ENCODE measurements at places on chromosomes 13 and 19.

- DNase-seq = no peak
Observed at GRCh38 chr13:46555722-46556417, 2.9 kb downstream of the LRCH1 start.

- no peak for DNase-seq
Observed at GRCh38 chr19:11264452-11265176, 2.3 kb upstream of the DOCK6 start.

DNA sequence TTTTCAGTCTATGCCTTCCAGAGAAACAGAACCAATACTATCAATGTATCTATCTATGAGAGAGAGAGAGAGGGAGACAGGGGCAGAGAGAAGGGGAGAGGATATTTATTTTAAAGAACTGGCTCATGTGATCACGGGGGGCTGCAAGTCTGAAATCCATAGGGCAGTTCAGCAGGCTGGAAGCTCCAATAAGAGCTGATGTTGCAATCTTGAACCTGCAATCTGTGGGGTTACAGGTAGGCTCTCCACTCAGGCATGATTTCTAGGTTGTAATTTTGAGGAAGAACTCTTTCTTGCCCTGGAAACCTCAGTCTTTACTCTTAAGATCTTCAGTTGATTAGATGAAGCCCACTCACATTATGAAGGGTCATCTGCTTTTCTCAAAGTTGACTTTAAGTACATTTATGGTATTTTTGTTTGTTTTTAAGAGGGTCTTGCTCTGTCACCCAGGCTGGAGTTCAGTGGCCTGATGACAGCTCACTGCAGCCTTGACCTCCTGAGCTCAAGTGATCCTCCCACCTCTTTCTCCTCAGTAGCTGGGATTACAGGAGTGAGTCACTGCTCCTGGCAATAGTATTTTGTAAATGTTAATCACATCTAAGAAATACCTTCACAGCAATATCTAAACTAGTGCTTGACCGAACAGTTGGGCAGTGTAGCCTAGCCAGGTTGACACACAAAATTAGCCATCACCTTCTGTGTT, 376.4 kb downstream of the FGF9 start:
- DNase-seq = no peak

GRCh38 chr19:1082165-1082927, 12.8 kb downstream of the POLR2E start:
- no peak for DNase-seq

DNA sequence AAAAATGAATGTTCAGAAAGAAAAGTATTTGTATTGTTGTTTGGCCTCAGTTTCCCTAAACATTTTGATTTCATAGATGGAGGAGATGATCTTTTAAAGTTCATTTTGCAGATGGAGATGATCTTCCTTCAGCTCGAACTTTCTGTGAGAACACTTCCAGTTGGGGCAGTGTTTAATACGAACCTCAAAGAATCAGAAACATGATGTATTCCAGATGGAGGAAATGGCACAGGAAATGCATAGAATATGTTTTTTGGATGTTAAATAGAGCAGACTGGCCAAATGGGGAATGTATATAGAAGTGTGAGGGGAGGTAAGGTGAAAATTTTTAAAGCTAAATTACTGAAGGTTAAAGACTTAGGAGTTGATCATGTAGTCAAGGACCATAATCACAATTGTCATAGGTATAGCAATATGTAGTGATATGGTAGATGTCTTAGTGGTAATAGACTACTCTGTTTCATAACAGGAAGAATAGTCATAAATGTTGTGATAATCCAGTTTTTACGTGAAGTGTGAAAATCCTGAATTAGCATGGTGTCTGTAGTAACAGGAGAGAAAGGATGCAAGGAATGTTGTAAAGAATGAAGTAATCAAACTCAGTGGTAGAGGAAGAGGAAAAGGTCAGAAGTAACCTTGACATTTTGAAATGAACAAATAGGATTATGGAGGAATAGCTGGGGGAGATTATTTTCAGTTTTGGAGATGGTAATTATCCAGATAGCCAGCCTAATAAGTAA, 5.1 kb downstream of the RAP2A start:
- no peak for DNase-seq

DNA sequence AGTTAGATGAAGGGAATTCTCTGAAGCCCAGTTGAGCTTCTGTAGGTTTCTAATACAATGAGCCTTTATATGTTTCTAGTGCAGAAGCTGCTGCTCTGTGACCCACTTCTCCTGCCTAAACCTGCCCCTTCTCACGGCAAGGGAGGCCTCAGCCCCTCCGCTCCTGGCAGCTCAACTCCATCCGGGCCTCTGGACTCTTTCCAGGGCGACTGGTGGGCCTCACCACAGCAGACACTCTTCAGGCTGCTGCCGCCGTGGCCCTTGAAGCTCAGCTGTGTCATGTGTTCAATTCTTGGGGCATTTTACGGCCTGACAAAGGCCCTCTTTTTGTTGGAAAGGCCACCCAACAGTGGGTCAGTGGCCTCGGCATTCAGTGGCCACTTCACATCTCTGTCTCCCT, 10.0 kb upstream of the C19orf33 start:
- no peak for DNase-seq

GRCh38 chr13:52454459-52454819, 839 bp upstream of the CKAP2 start:
- no peak for DNase-seq

- DNase-seq = no peak
Observed at GRCh38 chr13:109645831-109646230, 140.6 kb downstream of the IRS2 start.

- DNase-seq = no peak
Observed at GRCh38 chr19:43675269-43675879, 5.4 kb upstream of the PLAUR start.

DNA sequence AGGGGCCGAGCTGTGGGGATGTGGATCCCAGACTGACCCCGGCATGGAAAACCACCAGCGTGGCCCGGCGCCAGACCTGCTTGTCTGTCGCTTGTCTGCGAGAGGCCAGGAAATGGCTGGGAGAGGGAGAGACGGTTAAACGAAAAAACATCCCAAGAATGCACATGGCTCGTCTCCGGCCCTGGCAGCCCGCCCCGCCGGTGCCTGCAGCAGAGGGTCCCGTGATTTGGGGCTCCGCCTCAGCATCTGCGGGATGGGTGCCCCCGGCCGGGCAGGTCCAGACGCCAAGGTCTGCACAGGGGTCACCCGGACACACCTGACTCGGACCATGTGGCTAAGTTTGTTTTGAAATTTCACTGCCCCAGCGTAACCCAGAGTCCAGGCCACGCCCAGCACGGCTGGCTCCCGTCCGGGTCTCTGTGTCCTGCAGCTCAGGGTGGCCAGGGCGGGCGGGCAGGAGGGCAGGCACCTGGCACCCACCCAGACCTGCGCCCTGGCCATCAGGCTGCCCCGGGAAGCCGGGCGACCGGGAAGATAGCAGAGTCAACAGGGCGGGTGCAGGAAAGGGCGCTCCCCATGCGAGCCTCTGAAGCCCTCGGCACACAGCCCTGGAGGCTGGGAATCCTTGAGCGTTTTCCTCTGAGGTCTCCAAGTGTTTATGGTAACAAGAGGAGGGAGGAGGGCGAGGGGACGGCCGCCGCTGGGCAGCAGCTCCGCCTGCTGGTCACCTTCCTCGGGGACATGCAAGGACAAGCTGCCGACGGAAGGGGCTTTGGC, 103.2 kb downstream of the GADD45B start:
- DNase-seq = peak; percentile 33

GRCh38 chr13:74575729-74576125, 441.5 kb upstream of the KLF12 start:
- DNase-seq = peak; percentile 19

DNA sequence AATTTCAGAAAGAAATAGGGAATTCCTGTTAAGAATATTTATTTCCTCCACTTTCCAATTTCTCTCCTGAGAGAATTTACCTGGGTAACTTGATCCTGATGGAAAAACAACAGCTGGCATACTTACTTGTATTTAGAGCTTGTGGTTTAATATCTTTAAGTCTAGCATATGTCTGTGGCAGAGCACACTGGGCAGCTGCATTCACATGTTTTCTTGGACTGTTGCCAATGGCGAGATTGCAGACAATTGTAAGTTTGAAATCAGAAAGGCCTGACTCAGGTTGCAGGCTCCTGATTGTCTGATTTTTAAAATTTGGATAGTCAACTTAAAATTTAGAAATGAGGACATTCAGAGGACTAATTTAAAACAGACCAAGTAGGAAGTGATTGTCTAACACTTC, 66.9 kb downstream of the NHLRC3 start:
- no peak for DNase-seq

DNA sequence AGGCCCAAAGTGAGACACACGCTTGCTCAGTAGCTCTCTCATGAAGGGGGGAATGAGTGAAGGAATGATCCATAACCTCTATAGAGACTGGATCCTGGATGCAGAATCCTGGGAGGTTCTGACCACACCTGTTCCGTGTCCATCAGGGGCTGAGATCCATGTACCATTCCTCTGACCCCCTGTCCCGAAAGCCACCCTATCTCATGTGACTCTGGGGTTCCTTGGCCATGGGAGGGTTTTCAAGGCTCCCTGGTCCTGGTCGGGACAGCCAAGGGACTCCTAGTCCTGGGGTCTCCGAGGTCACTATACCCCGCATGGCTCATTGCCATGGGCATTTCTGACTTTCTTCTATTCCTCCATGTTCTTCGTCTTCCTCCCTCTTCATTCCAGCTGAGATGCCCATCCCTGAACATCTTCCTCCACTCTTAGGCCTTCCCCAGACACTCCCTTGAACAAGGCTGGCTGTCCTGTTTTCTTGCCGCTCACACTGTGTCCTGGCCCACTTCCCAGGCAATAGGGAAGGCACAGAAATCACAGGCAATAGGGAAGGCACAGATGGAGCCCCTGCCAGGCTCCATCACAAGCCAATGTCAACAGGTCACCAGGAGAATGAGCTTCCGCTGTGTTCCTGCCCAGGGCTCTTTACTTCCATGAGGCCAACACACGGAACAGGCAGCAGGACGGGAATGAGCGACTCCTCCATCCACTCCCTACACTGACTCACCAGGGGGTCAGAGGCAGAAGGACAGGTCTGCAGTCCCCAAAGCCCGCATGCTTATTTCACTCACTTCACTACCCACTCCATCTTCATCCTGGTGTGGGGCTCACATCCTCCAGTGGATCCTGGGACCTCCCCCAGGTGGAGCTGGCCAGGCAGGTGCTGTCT, 3.2 kb downstream of the CEACAM5 start:
- no peak for DNase-seq

- DNase-seq = no peak
Observed at GRCh38 chr13:98208606-98209005, 31.5 kb upstream of the RNF113B start.

DNA sequence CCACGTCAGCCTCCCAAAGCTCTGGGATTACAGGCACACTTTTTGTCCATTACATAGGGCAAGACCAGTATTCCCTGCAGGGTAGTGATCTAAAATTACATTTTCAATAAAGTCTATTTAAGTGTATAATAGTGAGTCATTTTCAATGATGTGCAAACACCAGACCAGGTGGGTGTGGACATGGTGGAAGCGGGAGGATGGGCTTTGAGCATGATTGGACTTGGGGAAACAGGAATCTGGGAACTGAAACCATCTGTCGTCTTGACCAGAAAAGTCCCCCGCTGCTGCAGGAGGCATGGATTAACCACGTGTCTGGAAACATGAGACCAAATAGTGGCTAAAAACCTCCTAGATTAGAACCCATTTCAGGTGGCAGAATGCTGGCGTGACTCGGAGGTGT, 4.9 kb downstream of the FXYD3 start:
- no peak for DNase-seq

GRCh38 chr19:36028313-36029041, 4.2 kb downstream of the CLIP3 start:
- no peak for DNase-seq

Data from activated gamma-delta T cell (primary cell).